ENCODE measurements at places on chromosomes 13 and 19.
A peak's percentile ranks its signal among the peaks of the same experiment; 100 is the strongest.

GRCh38 chr13:26225896-26226617 lies 3.9 kb upstream of the RNF6 start:
- no peak for DNase-seq

GRCh38 chr13:99970651-99971575 lies 654 bp downstream of the ZIC5 start:
- DNase-seq, result peak; percentile 47

DNA sequence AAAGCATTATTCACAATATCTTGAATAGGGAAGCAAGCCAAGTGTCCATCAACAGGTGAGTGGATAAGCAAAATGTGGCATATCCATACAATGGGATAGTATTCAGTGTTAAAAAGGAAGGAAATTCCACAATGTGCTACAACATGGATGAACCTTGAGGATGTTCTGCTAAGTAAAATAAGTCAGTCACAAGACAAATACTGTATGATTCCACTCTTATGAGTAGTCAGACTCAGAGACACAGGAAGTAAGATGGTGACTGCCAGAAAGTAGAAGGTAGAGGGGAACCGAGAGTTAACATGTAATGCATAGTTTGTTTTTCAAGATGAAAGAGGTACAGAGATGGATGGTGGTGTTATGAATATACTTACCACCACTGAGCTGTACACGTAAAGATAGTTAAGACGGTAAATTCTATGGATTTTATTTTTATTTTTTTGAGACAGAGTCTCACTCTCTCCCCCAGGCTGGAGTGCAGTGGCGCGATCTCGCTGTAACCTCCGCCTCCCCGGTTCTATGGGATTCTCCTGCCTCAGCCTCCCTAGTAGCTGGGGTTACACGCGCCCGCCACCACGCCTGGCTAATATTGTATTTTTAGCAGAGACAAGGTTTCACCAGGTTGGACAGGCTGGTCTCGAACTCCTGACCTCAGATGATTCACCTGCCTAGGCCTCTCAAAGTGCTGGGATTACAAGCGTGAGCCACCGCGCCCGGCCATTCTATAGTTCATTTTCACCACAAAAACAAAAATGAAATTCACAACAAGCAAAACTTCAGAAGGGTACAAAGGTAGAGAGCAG lies 1.0 kb upstream of the CHAMP1 start:
- DNase-seq, result no peak

DNA sequence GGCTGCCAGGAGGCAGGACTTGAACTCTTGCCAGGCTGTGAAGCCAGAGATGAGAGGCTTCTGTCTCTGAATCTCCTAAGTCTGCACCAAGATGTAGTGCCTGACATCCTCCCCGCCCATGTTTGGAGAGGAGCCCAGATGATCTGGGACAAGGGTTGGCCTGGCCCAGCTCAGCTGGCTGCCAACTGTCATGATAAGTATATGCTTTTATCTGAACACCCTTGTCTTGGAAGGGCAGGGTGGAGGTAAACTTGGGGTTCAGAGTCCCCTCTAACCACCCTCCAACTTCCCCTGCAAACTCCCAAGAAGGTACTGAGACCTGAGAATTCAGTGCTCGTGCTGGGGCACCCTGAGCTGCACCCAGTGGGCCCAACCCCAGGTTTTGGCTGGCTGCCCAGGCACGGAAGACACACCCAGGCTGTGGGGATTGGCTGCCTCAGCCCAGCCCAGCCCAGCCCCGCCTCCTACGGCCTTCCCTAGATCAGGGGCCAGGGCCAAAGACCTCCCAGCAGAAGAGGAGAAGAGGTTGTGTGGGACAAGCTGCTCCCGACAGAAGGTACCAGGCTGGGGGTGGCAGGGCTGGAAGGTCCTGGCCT lies at the start of gene CYP4F12:
Gene CYP4F12, plus strand, starts transcription at position 508 of the 596 bp plus-strand sequence. CDS start 443 bp downstream, outside the sequence.
- DNase-seq, result no peak

GRCh38 chr19:13905634-13906520 lies at the start of the genes BRME1 and CC2D1A:
Gene BRME1 (minus strand): TSS chr19:13906117. CDS start chr19:13904892, 1,225 bp downstream.
Gene CC2D1A (plus strand): TSS chr19:13906201. CDS start chr19:13906442, 241 bp downstream.
- DNase-seq, result peak; percentile 87

DNA sequence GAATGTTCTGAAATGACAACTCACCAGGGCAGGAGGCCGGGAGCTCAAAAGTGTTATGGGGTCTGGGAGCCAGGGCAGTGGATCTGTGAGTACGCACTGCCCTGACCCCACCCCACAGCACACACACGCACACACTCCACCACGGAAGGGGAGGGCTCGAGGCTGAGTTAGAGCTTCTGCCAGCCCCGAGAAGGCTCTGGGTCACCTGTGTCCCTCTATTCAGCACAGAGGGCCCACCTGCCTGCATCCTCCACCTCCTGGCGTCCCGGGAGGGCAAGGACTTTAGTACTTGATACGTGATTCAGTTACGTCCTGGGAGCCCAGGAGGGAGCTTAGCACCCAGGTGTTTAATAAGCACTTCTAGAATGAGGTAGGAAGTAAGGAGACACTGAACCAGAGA lies 190.0 kb upstream of the GPR12 start:
- no peak for DNase-seq

- DNase-seq, result no peak
Measured at GRCh38 chr19:41456342-41456918, 13.5 kb downstream of the ERICH4 start.

GRCh38 chr19:52689843-52690368 lies 44.9 kb downstream of the ZNF611 start:
- no peak for DNase-seq

DNA sequence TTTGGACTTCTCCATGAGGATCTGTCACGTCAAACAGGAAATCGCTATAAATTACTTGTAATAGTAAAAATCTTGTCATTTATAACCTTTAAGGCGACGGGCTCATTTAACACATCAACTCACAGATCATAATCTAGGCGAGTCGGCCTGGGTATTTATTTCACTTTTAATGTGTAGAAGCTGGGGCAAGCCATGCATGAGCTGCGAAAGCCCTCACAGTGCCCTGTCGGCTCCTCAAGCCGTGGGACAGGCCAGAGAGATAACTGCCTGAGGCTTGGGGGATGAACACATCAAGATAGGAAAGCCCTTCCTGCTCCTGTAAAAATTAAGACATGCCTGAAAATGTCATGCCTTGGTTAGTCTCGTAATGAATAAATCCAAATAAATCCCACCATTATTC lies 30.8 kb downstream of the SOX1 start:
- no peak for DNase-seq

DNA sequence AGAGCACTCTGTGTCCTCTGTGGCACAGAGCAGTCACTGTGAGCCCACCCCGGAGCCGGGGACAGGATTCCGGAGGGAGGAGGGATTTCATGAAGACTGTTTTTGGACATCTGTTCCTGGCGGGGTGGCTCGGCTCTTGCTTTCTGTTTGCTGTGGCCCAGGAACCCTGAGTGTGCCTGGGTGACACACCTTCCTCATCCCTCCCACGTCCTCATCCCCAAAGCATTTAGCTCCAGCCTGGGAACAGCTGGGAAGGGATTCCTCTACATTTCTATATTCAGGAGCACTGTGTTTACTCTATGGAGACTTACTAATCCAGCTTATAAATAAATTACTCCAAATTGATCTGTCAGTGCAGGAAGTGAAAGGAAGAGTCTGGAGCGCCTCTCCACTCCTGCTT lies 97.8 kb upstream of the UBL3 start:
- no peak for DNase-seq

GRCh38 chr19:16599655-16600346 lies 27.6 kb upstream of the SLC35E1 start:
- DNase-seq, result no peak

- DNase-seq, result no peak
Measured at GRCh38 chr13:92739306-92739818, 487.2 kb upstream of the GPC6 start.
